Skeletal muscle cell (primary cell): ENCODE measurements at places on chromosomes 3 and 15.

DNA sequence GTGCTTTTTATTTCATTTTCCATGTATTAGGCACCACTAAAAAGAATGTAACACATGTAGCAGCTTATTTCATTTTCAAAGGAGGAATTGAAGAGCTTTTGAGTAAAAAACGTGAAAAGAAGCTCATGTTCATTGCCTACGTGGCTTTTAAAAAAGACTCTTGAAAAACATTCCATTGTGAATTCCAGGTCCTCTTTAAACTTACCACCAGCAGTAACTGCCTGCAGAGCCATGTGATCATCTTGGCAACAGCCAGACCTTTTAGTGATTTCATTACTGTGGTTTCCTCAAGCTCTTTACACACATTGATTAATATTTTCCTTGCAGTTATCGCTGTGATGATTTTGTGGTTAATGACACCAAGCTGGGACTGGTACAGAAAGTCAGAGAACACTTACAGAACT lies 43.8 kb upstream of the FBXL22 start:
- DNase-seq: peak; percentile 90

GRCh38 chr3:167300207-167300606 lies 79.9 kb downstream of the ZBBX start:
- DNase-seq: no peak

- DNase-seq: peak; percentile 91
These were observed 101.7 kb upstream of the TPM1 start for GRCh38 chr15:62940755-62941361.

GRCh38 chr3:123779655-123780231 lies 104.4 kb downstream of the MYLK start:
- DNase-seq: no peak

- DNase-seq: peak; percentile 71
These were observed 6.6 kb downstream of the CDCP1 start for GRCh38 chr3:45139372-45140140.
